Right renal pelvis (tissue), 4 donors: ENCODE measurements at places on chromosomes 16 and 17. TPM values are rescaled to one million over a fixed set of nuclear protein-coding genes. Genes with fewer than 3 reads are reported as not detected.

- no peak for DNase-seq
Observed at GRCh38 chr16:30741461-30741914, 6.7 kb upstream of the PHKG2 start.

Gene MC1R
- 4.8 TPM for polyA plus RNA-seq

Gene PFN1
- 376 TPM for polyA plus RNA-seq

- no peak for DNase-seq
Observed at GRCh38 chr17:40079545-40079944, 16.8 kb downstream of the THRA start.

- DNase-seq: no peak
Observed at GRCh38 chr17:76593959-76594358, 8.3 kb upstream of the ST6GALNAC2 start.

- DNase-seq: no peak
Observed at GRCh38 chr17:28897769-28898526, 415 bp upstream of the FLOT2 start.

Gene ABCA10
- 1.5 TPM for polyA plus RNA-seq

Gene GPR179
- 0.09 TPM for polyA plus RNA-seq

DNA sequence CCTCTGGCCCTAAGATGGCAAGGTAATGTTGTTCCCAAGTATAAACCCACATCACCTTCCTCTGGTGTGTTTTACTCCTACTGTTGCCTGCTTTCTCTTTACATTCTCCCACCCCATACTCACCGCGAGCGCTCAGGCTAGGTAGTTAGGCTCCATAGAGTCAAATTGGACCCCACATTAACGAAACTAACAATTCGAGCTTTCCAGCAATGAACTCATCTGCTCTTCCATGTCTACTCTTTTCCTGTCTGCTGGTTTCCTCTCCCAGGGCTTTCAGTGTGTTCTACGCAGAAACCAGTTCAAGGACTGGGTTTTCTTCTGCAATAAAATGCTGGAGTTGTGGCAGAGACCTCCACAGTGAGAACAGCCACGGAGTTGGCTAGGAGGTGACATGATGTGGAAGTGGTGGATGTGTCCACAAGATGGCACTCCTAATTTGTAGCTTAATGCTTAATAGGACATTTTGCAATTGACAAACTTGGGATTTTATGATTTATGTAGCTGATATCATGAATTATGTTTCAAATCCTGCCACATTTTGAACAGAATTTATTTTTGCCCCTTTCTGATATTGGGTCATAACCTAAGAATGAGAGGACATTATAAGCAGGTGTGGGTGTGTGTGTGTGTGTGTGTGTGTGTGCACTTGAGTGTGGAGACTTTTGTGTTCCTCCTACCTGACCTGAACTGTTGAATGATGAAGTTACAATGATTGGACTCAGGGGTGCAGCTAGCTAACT lies 2.2 kb upstream of the UQCRC2 start:
- DNase-seq: no peak

DNA sequence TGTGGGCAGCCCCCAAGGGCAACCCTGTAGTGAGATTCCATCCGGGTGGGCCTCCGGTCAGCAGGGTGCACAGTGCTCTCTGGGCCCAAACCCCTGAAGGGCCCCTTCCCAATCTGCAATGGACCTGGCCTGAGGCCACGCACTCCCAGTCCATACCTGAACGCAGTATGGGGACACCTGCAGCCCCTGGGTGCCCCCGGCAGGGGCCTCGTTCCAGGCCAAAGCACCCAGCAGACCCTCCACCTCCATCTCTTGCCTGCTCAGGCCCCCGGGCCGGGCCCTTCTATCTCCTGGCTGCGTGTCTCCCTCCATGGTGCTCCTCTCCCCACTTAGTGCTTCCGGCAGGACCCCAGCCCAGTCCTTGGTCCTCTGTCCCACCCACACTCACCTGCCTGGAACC lies 17.3 kb upstream of the AATK start:
- no peak for DNase-seq

DNA sequence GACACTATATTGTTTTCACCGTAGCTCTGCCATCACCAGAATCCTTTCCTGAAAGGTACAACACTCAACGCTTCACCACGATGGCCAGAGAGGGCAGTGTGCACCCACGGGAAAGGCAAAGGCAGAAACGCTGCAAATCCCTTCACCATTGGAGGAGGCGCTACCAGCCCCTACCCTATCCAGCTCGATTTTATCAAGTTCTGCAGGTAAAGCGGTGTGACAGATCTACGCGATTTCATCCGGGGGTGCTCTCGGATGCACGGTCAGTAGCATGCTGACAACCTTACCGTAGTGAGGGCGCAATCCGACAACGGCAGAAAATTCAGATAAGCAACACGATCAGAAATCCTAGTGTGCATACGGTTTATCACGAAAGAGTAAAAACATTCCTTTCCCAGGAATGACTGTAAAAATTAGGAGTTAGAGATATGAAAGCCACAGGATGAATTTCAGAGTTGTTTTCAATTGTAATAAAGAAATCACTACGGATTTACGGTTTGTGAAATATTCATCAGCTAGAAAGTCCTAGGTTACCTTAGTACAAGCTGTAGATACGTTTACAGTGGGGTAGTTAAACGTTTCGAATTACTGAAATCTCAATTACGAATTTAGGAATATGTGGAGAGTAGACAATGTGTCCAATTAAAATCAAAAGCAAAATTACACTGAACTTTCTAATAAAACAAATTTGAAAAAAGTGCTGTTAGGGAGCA lies 1.8 kb downstream of the NETO2 start:
- peak; percentile 81 for DNase-seq

DNA sequence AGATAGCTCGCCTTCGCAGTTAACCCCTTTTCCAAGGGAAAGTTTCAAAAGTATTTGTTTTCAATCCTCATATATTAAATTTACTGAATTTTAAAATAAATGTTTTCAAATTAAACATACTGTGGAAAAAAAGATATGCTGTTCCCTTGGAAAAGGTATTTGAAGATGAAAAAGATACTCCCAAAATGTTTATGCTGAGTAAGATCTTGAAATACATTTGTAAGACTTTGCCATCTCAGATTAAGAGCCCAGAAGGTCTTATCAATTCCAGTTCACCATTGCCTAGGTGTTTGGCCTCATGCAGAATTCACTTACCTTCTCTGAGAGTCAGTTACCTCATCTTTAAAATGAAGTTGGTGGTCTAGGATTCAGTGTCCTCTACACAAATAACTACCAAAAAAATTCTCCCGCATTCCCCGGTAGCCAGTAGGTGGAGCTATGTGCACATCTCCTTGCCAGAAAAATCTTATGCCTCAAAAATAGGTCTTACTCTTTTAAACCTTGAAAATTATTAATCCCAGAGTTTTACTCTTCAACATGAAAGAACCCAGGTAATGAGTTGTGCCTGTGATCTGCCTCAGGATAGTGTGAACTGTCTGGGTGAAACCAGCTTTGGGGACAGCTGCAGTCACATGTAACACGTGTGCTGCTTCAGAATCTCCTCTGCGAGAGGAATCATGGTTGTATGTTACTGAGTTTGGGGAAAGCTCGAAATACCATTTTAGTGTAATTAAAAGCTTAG lies 178.3 kb downstream of the MRTFB start:
- DNase-seq: no peak

Gene NLGN2
- 32.6 TPM for polyA plus RNA-seq
